Neuronal stem cell (in vitro differentiated cells): ENCODE measurements at places on chromosomes 11 and 22.

DNA sequence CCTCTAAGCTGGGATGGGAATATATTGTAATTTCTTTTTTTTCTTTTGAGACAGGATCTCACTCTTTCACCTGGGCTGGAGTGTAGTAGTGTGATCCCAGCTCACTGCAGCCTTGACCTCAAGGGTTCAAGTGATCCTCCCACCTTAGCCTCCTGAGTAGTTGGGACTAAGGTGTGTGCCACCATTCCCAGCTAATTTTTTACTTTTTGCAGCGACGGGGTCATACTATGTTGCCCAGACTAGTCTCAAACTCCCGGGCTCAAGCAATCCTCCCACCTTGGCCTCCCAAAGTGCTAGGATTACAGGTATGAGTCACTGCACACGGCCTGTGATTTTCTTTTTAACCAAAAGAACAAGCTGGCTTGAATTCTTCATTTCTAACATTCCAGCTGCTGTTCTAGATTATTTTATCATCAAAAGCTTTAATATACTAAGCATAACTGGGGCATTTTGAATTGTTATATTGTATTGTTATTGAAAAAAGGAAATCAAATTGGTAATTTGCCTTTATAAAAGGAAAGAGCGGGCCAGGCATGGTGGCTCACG lies 26.8 kb upstream of the PPP2R1B start:
- DNase-seq = no peak
- no peak overlapping the region for H3K27ac ChIP-seq
- no peaks in the 10 kb centered on the region for H3K4me1 ChIP-seq
- H3K27me3 ChIP-seq = no peaks in the 10 kb centered on the region
- H3K36me3 ChIP-seq = no peaks in the 10 kb centered on the region
- no peak overlapping the region for H3K4me3 ChIP-seq

- no peaks in the 10 kb centered on the region for H3K27me3 ChIP-seq
- no peaks in the 10 kb centered on the region for H3K4me1 ChIP-seq
- DNase-seq = no peak
- H3K36me3 ChIP-seq = peaks cover 34% of the 10 kb centered on the region
- H3K27ac ChIP-seq = no peak overlapping the region
- no peak overlapping the region for H3K4me3 ChIP-seq
These were observed 26.9 kb upstream of the ALKBH3 start for GRCh38 chr11:43853781-43854180.

- no peak overlapping the region for H3K27ac ChIP-seq
- no peak for DNase-seq
- no peaks in the 10 kb centered on the region for H3K4me1 ChIP-seq
- H3K36me3 ChIP-seq = no peaks in the 10 kb centered on the region
These were observed 70.1 kb upstream of the LINC01488 start for GRCh38 chr11:69411257-69411924.

DNA sequence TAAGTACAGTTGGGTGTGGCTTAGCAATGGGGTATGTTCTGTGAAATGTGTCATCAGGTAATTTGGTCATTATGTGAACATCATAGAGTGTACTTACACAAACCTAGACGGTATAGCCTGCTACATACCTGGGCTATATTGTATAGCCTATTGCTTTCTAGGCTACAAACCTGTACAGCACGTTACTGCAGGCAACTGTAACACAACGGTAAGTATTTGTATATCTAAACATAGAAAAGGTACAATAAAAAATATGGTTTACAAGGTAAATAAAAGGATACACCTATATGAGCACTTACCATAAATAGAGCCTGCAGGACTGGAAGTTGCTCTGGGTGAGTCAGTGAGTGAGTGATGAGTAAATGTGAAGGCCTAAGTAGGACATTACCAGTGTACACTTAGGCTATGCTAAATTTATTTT lies 73.1 kb upstream of the GDPD4 start:
- H3K4me3 ChIP-seq = no peak overlapping the region
- no peak overlapping the region for H3K27ac ChIP-seq
- DNase-seq = no peak
- H3K36me3 ChIP-seq = peaks cover 2% of the 10 kb centered on the region
- no peaks in the 10 kb centered on the region for H3K4me1 ChIP-seq

GRCh38 chr22:48714231-48714630 lies 1113.4 kb downstream of the BRD1 start:
- H3K36me3 ChIP-seq = no peaks in the 10 kb centered on the region
- no peaks in the 10 kb centered on the region for H3K27me3 ChIP-seq
- no peak overlapping the region for H3K27ac ChIP-seq
- H3K4me1 ChIP-seq = no peaks in the 10 kb centered on the region
- H3K4me3 ChIP-seq = no peak overlapping the region
- no peak for DNase-seq

- peak; percentile 98 for DNase-seq
- no peaks in the 10 kb centered on the region for H3K36me3 ChIP-seq
- H3K27ac ChIP-seq = peak overlapping the region; percentile 99
These were observed 678 bp upstream of the ZFP91 start for GRCh38 chr11:58578136-58578634.

DNA sequence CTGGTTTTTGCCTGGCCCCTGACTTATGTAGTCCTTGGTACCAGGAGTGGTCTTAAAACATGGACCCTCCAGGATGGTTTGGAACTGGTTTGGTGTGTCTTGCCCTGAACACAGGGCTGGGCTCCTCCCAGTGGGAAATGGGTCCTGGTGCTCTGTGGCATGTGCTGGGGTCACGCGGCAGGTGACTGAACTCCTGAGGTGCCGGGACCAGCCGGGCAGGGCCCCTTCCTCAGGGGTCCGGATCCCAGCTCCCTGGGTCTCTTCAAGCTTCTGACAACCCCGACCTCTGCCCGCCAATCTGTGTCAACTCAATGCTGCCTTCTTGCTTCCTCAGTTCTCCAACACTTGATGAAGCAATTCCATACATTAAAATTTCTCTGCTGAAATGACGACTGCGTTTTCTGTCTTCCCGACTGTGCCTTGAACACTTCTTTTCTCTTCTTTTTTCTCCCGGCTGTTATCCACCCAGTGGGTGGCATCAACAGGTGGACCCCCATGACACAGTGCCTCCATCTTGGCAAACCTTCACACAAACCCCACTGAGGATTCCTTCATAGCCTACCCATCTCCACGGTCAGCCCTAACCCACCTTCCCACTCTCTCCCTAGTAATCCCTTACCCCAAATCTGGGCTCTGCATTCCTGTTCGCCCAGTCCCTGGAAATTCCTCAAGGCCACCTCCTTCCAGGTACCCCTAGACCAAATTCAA lies 4.4 kb downstream of the IFT27 start:
- no peak overlapping the region for H3K27ac ChIP-seq
- peaks cover 9% of the 10 kb centered on the region for H3K36me3 ChIP-seq
- no peak overlapping the region for H3K4me3 ChIP-seq
- H3K27me3 ChIP-seq = no peaks in the 10 kb centered on the region
- no peak for DNase-seq
- peaks cover 8% of the 10 kb centered on the region for H3K4me1 ChIP-seq

GRCh38 chr11:44804449-44805437 lies 78.0 kb downstream of the TSPAN18 start:
- peaks cover 19% of the 10 kb centered on the region for H3K4me1 ChIP-seq
- no peak overlapping the region for H3K27ac ChIP-seq

- no peak for DNase-seq
- H3K4me1 ChIP-seq = peaks cover 10% of the 10 kb centered on the region
- H3K4me3 ChIP-seq = no peak overlapping the region
- no peaks in the 10 kb centered on the region for H3K36me3 ChIP-seq
- H3K27ac ChIP-seq = no peak overlapping the region
These were observed 447.3 kb downstream of the NTM start for GRCh38 chr11:131817687-131818188.

- H3K27me3 ChIP-seq = peaks cover 56% of the 10 kb centered on the region
- no peaks in the 10 kb centered on the region for H3K36me3 ChIP-seq
- H3K27ac ChIP-seq = no peak within 1 kb of the TSS
- no peaks in the 10 kb centered on the region for H3K4me1 ChIP-seq
- DNase-seq = peak; percentile 66
These were observed at the start of gene KCNA4 for GRCh38 chr11:30016588-30017363. TSS of gene KCNA4 (minus strand) at chr11:30017030. CDS start at chr11:30012678, 4,352 bp downstream.

DNA sequence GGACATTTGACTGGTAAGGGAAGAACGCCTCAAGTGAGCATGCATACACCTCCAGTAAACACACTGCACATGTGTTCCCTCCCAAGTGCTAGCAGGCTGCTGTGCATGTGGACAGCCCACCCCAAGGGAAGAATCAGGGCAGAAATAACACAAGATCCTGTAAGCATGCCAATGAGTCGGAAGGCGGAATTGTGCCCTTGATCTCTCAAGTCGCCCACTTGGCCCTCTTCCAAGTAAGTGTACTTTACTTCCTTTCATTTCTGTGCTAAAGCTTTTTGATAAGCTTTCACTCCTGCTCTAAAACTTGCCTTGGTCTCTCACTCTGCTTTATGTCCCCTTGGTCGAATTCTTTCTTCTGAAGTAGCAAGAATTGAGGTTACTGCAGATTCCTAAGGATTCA lies 139.6 kb downstream of the TRPC6 start:
- no peak overlapping the region for H3K4me3 ChIP-seq
- no peak overlapping the region for H3K27ac ChIP-seq
- H3K4me1 ChIP-seq = no peaks in the 10 kb centered on the region

- peaks cover 15% of the 10 kb centered on the region for H3K4me1 ChIP-seq
- no peaks in the 10 kb centered on the region for H3K36me3 ChIP-seq
These were observed 116.6 kb downstream of the PLEKHA7 start for GRCh38 chr11:16897470-16898061.

- H3K36me3 ChIP-seq = peaks cover 2% of the 10 kb centered on the region
- H3K4me3 ChIP-seq = no peak overlapping the region
- no peaks in the 10 kb centered on the region for H3K4me1 ChIP-seq
- H3K27ac ChIP-seq = no peak overlapping the region
These were observed 145.9 kb upstream of the PITPNB start for GRCh38 chr22:28064920-28065319.

- H3K4me1 ChIP-seq = peaks cover 6% of the 10 kb centered on the region
- no peaks in the 10 kb centered on the region for H3K36me3 ChIP-seq
- no peak overlapping the region for H3K27ac ChIP-seq
- H3K27me3 ChIP-seq = no peaks in the 10 kb centered on the region
- no peak for DNase-seq
These were observed 109.8 kb downstream of the CCDC34 start for GRCh38 chr11:27253224-27253623.

DNA sequence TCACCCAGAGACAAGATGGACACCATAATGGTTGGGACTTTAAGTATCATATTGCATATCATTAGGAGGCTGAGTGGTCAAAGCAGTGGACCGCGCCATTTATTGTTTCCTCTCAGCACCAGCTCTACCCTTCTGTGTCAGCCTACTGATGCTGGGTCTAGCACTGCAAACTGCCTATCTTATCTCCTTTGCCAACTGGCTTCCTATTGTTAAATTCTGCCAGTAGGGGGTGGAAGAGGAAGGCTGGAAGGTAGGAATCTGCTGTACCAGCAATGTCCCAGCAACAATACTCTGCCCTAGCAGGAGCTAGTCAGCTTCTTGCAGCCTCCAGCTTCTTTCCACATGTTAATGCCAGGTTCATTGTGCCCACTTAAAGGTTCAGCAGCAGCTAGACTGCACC lies 367.1 kb upstream of the PDGFD start:
- H3K4me1 ChIP-seq = peaks cover 5% of the 10 kb centered on the region
- H3K27me3 ChIP-seq = no peaks in the 10 kb centered on the region
- H3K4me3 ChIP-seq = no peak overlapping the region
- no peaks in the 10 kb centered on the region for H3K36me3 ChIP-seq
- no peak overlapping the region for H3K27ac ChIP-seq
- no peak for DNase-seq

- H3K4me1 ChIP-seq = peaks cover 18% of the 10 kb centered on the region
- peak within 1 kb of the TSS; percentile 72 for H3K27ac ChIP-seq
- no peaks in the 10 kb centered on the region for H3K27me3 ChIP-seq
- peaks cover 41% of the 10 kb centered on the region for H3K36me3 ChIP-seq
- H3K4me3 ChIP-seq = peak within 1 kb of the TSS; percentile 87
- peak; percentile 79 for DNase-seq
These were observed at the start of gene PRSS23 for GRCh38 chr11:86800076-86800959. TSS of gene PRSS23 (plus strand) at chr11:86800542. CDS start at chr11:86807644, 7,102 bp downstream.

DNA sequence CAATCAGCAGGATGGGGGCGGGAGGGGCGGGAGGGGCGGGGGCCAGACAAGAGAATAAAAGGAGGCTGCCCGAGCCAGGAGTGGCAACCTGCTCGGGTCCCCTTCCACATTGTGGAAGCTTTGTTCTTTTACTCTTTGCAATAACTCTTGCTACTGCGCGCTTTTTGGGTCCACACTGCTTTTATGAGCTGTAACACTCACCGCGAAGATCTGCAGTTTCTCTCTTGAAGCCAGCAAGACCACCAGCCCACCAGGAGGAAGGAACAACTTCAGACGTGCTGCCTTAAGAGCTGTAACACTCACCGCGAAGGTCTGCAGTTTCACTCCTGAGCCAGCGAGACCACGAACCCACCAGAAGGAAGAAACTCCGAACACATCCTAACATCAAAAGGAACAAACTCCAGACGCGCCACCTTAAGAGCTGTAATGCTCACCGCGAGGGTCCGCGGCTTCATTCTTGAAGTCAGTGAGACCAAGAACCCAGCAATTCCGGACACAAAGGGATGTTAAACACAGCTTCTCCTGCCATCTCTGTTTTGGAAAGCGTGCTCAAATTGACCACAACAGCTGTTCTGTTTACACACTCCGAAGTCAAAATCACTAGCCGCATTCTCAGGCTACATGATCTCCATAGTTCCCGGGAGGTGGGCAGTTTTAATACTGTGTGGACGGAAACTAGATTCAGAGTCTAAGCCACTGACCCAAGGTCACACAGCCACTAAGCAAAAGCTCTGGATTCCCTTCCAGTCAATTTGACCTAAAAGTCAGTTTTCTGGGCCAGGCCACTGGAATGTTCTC lies 11.9 kb downstream of the PLAAT2 start:
- peaks cover 2% of the 10 kb centered on the region for H3K4me1 ChIP-seq
- DNase-seq = no peak
- H3K4me3 ChIP-seq = no peak overlapping the region
- H3K27ac ChIP-seq = no peak overlapping the region

DNA sequence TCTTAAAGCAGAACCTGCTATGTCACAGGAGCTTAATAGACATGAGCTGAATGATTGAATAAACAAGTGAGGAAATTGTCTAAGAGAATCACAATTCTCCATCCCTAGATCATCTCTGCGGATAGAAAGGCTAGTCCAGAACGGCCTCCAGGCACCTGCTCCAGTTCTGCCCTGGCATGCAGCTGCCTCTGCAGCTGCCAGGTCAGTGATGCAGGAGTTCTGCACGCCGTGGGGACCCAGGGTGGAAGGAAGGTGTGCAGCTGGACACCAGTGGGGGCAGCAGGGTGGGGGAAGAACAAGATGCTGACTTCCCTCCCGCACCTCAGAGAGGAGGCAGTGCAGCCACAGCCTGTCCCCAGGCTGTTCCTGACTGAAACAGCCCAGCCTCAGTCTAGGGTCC lies 192.1 kb upstream of the NCAM1 start:
- H3K4me3 ChIP-seq = no peak overlapping the region
- no peaks in the 10 kb centered on the region for H3K27me3 ChIP-seq
- no peak overlapping the region for H3K27ac ChIP-seq
- DNase-seq = no peak
- H3K36me3 ChIP-seq = no peaks in the 10 kb centered on the region
- no peaks in the 10 kb centered on the region for H3K4me1 ChIP-seq

- peak; percentile 54 for DNase-seq
- H3K27me3 ChIP-seq = peaks cover 7% of the 10 kb centered on the region
These were observed 11.0 kb upstream of the PICK1 start for GRCh38 chr22:38046070-38046748.
